ENCODE measurements at places on chromosomes 16 and 17. TPM values are rescaled to one million over a fixed set of nuclear protein-coding genes. Genes with fewer than 3 reads are reported as not detected.

Gene SHCBP1
- 0.23 TPM for polyA plus RNA-seq

Gene EPX
- polyA plus RNA-seq, result not detected

Gene DNAJA3
- 35.5 TPM for polyA plus RNA-seq

Gene GAS2L2
- 0.24 TPM for polyA plus RNA-seq

Gene CUEDC1
- 46.2 TPM for polyA plus RNA-seq

Gene NSMCE1
- polyA plus RNA-seq, result 51.5 TPM

Gene KCNJ12
- 0.12 TPM for polyA plus RNA-seq

Gene CYLD
- 12.5 TPM for polyA plus RNA-seq

Gene MYL11
- polyA plus RNA-seq, result not detected

Gene TACO1
- 18.9 TPM for polyA plus RNA-seq

All from adipose tissue (tissue), 3 donors.